ENCODE measurements at places on chromosomes 4 and X. TPM values are rescaled to one million over a fixed set of nuclear protein-coding genes. Genes with fewer than 3 reads are reported as not detected.
A peak's percentile ranks its signal among the peaks of the same experiment; 100 is the strongest.

DNA sequence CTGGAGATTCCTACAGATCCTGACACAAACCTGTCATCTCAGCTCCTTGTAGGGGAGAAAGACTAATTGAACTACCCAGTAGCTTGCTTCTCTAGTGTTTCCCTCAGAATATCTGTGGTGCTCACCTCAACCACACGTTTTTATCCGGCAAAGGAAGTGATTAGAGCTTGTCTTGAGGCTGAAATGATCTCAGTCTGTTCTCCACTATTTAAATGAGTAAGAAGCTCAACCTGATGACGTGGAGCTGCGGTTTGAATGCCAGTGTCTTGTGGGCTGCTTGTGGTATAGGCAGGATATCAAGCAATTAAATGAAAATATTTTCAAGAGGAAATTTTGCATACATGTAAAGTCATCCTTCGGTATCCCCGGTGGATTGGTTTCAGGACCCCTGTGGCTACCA, 270.2 kb downstream of the TLL1 start:
- DNase-seq, result no peak
- no peaks in the 10 kb centered on the region for H3K36me3 ChIP-seq
- H3K27ac ChIP-seq, result no peak overlapping the region
- no peaks in the 10 kb centered on the region for H3K4me1 ChIP-seq
- no peak overlapping the region for H3K4me3 ChIP-seq
- H3K27me3 ChIP-seq, result no peaks in the 10 kb centered on the region

DNA sequence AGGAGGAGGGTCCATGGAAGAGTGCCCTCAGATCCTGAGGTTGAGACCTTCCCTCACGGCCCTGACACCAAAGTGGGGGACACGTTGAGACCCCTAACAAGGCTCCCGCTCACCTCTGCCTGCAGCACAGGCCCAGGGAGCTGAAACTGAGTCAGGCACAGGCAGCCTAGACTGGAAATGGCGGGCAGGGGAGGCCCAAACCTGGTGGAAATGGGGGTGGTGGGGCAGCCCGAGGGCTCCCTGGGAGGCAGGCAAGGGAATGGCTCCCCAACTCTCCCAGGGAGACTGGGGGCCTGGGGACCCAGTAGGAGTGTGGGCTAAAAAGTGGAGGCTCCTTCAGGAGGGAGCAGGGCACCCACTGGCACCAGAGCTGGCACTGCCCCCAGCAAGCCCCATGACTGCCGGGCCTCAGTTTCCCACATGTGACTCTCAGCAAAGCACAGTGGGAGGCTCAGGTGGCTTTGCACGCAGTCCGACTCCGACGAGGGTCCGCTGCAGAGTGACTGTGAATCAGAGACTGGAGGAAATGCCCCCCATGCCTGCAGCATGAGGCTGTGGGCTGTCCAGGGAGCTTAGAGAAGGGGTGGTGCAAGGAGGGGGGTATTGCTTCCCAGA, 5.9 kb downstream of the NKX1-1 start:
- H3K27me3 ChIP-seq, result peaks cover 27% of the 10 kb centered on the region
- H3K4me1 ChIP-seq, result peaks cover 16% of the 10 kb centered on the region
- H3K36me3 ChIP-seq, result no peaks in the 10 kb centered on the region
- no peak overlapping the region for H3K27ac ChIP-seq

DNA sequence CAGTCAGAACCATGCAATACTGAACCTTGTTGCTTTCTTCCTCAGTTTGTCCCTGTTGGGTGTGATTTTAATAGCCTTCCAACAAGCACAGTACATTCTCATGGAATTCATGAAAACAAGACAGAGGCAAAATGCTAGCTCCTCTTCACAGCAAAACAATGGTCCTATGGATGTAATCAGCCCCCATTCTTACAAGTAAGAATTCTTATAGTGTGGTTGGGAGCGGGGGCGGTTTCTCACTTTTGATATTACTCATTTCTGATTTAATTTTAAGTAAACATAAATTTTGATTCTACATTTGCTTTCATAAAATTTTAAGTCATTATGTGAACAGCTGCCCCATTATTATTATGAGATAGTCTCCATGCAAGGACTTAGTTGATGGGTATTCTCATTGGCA, 80.8 kb upstream of the TLR2 start:
- H3K27ac ChIP-seq, result no peak overlapping the region
- peaks cover 84% of the 10 kb centered on the region for H3K36me3 ChIP-seq
- no peak overlapping the region for H3K4me3 ChIP-seq
- DNase-seq, result no peak
- H3K27me3 ChIP-seq, result no peaks in the 10 kb centered on the region
- H3K4me1 ChIP-seq, result peaks cover 6% of the 10 kb centered on the region

DNA sequence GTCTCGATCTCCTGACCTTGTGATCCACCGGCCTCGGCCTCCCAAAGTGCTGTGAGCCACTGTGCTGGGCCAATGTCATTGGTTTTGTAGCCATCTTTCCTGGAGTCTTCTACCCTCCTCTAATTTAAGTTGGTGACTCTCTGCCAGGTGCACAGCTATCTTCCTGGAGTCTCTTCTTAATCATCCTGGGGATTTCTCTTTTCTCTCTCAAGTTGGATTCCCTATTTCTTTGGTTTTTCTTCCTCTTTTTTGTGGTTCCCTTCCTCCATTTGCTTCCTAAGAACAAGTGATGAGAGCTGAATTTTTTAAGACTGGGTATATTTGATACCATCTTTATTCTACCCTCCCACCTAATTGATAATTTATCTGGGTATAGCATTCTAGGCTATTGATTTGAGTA, 113.8 kb downstream of the SYNPO2 start:
- H3K4me1 ChIP-seq, result no peaks in the 10 kb centered on the region
- no peak overlapping the region for H3K27ac ChIP-seq
- no peak overlapping the region for H3K4me3 ChIP-seq
- H3K27me3 ChIP-seq, result no peaks in the 10 kb centered on the region
- no peaks in the 10 kb centered on the region for H3K36me3 ChIP-seq

DNA sequence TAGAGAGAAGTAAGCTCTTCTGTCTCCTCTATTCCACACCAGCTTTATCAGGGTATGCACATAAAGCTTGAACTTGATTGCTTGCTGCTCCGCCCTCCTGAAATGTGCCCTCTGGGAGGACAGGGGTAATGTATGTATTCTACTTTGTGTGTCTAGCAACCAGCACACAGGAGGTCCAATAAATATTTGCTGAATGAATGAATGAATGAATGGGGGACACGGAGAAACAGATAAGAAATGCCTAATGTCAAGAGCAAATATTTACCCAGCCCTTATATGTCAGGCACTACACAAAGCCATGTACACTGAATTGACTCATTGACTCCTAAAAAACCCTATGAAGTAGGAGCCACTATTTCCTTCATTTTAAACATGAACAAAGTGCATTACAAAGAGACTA, 2.3 kb upstream of the MSL3 start:
- H3K4me1 ChIP-seq, result peaks cover 8% of the 10 kb centered on the region
- no peak overlapping the region for H3K27ac ChIP-seq
- DNase-seq, result no peak
- no peaks in the 10 kb centered on the region for H3K36me3 ChIP-seq

GRCh38 chrX:151938172-151938571, 25.5 kb downstream of the MAGEA4 start:
- no peak overlapping the region for H3K27ac ChIP-seq
- H3K4me1 ChIP-seq, result no peaks in the 10 kb centered on the region
- no peak for DNase-seq
- H3K4me3 ChIP-seq, result no peak overlapping the region

DNA sequence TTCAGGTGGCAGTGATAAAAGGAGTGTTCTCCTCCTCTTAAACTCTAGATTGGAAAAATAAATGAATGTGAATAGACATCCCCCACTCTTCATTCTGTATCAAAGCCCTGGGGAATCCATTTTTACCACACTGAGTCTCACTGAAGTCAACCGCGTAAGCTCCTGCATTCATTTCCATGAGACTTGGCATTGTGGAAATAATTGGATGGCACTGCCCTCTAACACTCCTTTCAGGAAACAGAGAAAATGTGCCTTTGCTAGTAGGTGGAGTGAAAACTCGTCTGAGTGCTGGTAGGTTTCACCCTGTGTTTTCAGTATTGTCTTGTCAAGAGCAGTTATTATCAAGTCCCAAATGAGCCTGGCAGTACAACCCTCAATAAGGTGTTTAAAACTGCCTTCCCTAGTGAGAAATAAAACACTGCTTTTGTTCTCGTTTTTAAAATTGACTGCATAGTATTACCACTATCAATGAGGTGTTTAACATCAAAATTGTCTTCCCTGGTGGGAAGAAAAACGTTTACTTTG, 9.7 kb upstream of the CDKN2AIP start:
- DNase-seq, result no peak
- H3K4me1 ChIP-seq, result no peaks in the 10 kb centered on the region
- H3K36me3 ChIP-seq, result no peaks in the 10 kb centered on the region
- H3K4me3 ChIP-seq, result no peak overlapping the region
- H3K27me3 ChIP-seq, result peaks cover 4% of the 10 kb centered on the region

DNA sequence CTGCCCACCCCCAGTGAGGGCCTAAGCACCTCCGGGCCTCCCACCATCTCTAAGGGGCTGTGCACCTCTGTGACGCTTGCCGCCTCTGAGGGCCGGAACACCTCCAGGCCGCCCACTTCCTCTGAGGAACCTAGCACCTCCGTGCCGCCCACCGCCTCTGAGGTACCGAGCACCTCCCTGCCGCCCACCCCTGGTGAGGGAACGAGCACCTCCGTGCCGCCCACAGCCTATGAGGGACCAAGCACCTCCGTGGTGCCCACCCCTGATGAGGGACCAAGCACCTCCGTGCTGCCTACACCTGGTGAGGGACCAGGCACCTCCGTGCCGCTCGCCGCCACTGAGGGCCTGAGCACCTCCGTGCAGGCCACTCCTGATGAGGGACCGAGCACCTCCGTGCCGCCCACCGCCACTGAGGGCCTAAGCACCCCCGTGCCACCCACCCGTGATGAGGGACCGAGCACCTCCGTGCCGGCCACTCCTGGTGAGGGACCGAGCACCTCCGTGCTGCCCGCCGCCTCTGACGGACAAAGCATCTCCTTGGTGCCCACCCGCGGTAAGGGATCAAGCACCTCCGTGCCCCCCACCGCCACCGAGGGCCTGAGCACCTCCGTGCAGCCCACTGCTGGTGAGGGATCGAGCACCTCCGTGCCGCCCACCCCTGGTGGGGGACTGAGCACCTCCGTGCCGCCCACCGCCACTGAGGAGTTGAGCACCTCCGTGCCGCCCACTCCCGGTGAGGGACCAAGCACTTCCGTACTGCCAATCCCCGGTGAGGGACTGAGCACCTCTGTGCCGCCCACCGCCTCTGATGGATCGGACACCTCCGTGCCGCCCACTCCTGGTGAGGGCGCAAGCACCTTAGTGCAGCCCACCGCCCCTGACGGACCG, 977 bp downstream of the MAGEE1 start:
- H3K4me3 ChIP-seq, result peak overlapping the region; percentile 74
- H3K27me3 ChIP-seq, result no peaks in the 10 kb centered on the region
- peaks cover 17% of the 10 kb centered on the region for H3K4me1 ChIP-seq
- DNase-seq, result peak; percentile 50
- H3K36me3 ChIP-seq, result no peaks in the 10 kb centered on the region

GRCh38 chrX:107713543-107714205, 61.9 kb downstream of the TSC22D3 start:
- no peaks in the 10 kb centered on the region for H3K27me3 ChIP-seq
- H3K27ac ChIP-seq, result peak overlapping the region; percentile 99
- no peaks in the 10 kb centered on the region for H3K36me3 ChIP-seq
- H3K4me1 ChIP-seq, result peaks cover 75% of the 10 kb centered on the region
- H3K4me3 ChIP-seq, result peak overlapping the region; percentile 91

- H3K27ac ChIP-seq, result no peak overlapping the region
- H3K4me3 ChIP-seq, result no peak overlapping the region
- no peaks in the 10 kb centered on the region for H3K4me1 ChIP-seq
- H3K27me3 ChIP-seq, result no peaks in the 10 kb centered on the region
- no peaks in the 10 kb centered on the region for H3K36me3 ChIP-seq
- DNase-seq, result no peak
Observed at GRCh38 chrX:69192603-69193002, 27.4 kb upstream of the PJA1 start.

- no peak overlapping the region for H3K4me3 ChIP-seq
- no peaks in the 10 kb centered on the region for H3K27me3 ChIP-seq
- no peak overlapping the region for H3K27ac ChIP-seq
Observed at GRCh38 chrX:45743081-45743533, 542.4 kb upstream of the DIPK2B start.

DNA sequence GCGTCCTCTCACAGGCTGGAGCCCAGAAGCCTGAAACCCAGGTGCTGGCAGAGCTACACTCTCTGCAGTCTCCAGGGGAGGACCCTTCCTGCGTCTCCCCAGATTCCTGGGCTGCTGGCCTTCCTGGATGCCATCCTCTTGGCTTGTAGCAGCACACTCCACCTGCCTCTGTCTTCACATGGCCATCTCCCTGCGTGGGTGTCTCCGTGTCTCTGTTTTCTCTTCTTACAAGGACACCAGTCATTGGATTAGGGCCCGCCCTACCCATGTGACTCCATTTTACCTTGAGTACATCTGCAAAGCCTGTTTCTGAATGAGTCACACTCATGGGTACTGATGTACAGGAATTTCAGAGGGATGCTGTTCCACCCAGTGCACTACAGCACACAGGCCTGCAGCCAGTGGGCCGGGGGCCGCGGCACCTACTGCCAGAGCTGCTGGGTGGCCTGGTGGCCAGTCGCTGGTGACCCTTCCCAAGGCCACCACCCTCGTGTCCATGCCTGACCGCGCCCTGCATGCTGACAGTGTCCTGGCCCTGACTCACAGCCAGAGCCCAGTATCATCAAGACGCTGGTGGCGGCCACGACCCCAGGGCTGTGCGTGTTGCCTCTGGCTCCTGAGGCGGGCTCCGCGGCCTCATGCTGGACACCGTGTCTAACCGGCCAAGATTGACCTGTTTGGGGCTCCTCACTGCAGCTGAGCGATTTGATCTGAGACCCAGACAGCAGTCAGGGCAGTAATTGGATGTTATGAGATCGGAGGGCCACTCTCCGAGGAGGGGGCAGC, 63.6 kb upstream of the NKX1-1 start:
- H3K4me1 ChIP-seq, result no peaks in the 10 kb centered on the region
- no peak overlapping the region for H3K27ac ChIP-seq
- no peak overlapping the region for H3K4me3 ChIP-seq
- no peak for DNase-seq
- no peaks in the 10 kb centered on the region for H3K36me3 ChIP-seq

DNA sequence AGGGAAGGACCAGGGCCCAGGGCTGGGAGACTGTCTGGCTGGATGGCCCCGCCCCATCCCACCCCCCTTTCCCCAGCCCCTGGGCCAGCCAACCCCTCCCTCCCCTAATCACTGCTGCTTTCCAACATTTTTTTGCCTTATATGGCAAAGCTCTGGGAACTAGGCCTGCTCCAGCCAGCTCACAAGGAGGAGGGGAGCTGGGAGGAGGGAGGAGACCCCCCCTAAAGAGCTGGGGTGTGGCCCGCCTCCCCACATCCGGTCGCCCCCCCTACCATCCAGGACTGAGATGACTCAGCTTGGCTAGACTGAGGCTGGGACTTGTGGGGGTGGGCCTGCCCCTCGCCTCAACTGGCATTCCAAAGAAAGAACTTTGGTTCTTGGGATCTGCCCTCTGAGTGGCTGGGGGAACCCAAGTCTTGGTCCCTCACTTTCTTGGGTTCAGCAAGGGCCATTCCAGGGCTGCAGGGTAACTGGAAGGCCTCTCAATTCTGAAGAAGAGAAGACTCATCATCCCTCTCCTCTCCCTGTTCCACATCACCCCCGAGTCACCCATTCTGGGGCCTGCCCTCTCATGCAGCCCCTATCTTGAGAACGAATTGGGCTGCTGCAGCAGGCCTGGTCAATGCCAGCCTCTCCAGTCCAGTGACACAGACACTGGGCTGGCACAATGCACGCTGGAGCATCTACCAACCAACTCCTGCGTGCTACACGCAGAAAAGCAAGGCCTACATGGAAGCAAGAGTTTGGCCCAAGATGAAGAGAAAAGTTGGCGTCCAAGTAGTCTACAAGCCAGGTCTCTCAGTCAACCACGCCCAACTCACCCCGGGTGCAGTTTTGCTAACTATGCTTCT, 4.8 kb downstream of the FLNA start:
- no peaks in the 10 kb centered on the region for H3K27me3 ChIP-seq
- peak overlapping the region; percentile 79 for H3K4me3 ChIP-seq
- peak overlapping the region; percentile 90 for H3K27ac ChIP-seq
- H3K4me1 ChIP-seq, result peaks cover 49% of the 10 kb centered on the region
- peak; percentile 61 for DNase-seq

Gene P2RY10
- 169 TPM for total RNA-seq

Gene UTP14A
- total RNA-seq, result 23.0 TPM

Gene RAI2
- total RNA-seq, result not detected
